ENCODE measurements at places on chromosomes 13 and 19.

DNA sequence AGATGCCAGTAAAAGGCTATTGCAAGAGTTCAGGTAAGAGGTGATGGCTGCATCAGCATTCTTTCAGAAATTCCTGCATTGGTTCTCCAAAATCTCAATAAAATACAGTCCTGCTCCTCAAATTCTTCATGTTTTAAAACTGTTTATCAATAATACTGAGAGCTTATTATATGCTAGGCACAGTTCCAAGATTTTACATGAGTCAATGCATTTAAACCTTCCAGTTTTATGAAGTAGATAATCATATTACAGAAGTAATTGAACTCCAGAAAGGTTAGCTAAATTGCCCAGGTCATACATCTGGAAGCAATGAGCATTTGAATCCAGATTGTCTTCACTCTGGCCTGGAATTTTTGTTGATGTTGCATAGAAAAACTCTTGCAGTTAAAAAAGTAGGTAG lies 282.9 kb upstream of the SLITRK6 start:
- no peak for DNase-seq

GRCh38 chr19:16283210-16284061 lies 41.2 kb upstream of the KLF2 start:
- DNase-seq = peak; percentile 50

DNA sequence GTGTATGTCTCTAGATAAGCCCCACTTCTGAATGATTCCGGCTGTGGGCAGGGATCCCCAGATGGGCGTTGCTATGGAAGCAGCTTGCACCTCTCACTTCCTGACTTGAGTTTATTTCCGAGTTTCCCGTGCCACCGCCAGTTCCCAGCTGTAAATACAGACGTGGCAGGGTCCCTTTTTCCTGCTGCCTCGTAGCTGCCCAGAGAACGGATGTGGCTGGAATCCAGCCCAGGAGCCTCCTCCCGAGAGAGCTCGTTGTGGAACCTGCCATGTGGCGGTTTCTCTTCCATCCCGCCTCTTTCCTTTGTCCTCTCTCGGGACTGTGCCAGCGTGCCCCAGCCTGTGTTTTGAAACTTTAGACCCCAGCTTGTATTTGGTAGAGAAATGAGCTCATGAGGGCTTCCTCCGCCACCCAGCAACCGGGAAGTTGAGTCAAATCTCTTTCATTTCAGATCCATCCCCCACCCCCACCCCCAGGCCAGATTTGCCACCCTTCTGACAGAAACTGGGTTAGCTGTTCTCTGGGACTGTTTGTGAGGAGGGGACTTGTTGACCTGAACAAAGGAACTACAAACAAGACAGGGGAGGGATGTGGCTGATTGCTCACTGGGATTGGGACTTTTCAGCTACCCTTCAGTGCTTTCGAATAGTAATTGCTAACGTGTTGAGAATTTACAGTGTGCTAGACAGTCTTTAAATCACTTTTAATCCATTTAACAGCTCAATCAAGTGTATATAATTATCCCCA lies 96.6 kb downstream of the SIPA1L3 start:
- DNase-seq = no peak

DNA sequence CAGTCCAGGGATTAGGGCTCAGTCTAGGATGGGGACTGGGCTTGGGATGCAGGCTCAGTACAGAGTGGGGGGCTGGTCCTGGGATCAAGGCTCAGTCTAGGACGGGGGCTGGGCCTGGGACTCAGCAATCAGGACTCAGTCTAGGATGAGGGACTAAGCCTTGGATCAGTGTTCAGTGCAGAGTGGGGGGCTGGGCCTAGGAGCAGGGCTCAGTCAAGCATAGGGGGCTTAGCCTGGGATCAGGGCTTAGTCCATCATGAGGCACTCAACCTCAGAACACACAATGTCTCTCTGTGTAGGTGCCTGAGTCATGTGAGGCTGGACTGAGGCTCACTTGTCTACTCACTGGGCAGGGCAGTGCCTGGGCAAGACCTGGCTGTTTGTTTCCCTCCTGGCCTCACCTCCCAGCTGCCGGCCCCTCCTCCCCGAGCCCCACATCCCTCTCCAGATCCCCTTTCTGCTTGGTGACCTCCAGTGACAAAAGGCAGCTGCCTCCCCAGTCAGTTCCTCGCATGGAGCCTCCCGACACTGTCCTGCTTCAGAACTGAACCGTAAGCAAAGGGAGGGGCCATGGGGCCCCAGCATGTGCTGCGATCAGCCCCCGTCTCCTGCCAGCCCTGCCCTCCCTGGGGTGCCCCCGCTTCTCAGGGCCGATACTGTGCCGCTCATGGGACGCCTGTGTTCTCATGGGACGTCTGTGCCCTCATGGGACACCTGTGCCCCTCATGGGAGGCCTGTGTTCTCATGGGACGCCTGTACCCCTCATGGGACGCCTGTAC lies 6.5 kb upstream of the S1PR4 start:
- DNase-seq = no peak

GRCh38 chr19:46383846-46384245 lies 29.5 kb downstream of the CCDC8 start:
- no peak for DNase-seq

GRCh38 chr19:17615889-17616685 lies 60.6 kb downstream of the COLGALT1 start:
- no peak for DNase-seq

- DNase-seq = no peak
Observed at GRCh38 chr19:47757617-47758442, 12.5 kb downstream of the NOP53 start.
